ENCODE measurements at places on chromosomes 5 and 9.
A peak's percentile ranks its signal among the peaks of the same experiment; 100 is the strongest.

- no peak for DNase-seq
Measured at GRCh38 chr9:83280790-83281189, 217.8 kb upstream of the RASEF start.

DNA sequence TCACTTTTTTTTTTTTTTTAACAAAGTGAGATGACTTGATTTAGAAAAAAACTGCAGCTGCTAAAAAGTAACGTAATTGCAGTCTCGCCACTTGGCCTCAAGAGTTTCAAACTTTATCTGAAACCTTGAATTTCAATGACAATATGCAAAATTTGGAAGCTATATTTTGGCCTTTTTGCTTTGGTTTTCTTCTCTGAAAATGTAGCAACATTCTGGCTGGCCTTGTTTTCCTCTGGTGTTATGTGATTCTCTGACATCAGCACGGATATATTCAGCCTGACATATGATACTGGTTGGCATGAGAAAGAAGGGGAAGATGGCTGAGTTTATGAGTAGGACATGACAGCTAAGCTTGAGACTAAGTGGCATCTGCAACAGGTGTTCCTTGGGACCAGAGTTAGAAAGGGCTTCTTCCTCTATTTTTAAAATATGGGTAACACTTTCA is 136.5 kb downstream of the MEF2C start:
- DNase-seq, result no peak

DNA sequence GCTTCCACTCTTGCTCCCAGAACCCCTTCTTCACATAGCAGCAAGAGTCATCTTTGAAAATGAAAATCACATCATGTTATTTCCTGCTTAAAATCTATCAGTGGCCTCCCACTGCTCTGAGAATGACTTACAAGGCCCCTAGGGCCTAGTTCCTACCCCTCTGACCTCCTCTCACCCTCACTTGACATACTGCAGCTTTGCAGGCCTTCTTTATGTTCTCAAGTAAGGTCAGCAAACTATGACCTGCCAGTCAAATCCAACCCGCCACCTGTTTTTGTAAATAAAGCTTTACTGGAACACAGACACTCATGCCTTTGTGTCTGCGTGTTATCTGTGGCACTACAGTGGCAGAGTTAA is 185.7 kb downstream of the NR3C1 start:
- DNase-seq, result no peak

DNA sequence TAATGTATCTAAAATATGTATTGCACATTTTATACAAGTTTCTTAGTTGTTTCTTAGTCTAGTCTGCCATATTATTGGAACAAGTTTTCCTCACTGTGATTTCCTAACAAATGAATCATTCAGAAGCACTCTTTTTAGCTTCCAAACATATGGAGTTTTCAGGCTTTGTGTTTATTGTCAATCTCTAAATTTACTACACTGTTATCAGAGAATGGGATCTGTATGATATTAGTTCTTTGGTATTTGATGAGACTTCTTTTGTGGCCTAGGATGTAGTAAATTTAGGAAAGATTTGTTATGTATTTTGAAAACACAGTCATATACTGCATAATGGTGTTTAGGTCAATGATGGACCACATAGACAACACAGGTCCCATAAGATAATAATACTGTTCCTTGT is 25.7 kb downstream of the SREK1IP1 start:
- DNase-seq, result peak; percentile 20

- no peak for DNase-seq
Measured at GRCh38 chr5:14893381-14893780, 21.8 kb upstream of the ANKH start.

GRCh38 chr5:50535393-50535792 is 94.3 kb upstream of the EMB start:
- no peak for DNase-seq

DNA sequence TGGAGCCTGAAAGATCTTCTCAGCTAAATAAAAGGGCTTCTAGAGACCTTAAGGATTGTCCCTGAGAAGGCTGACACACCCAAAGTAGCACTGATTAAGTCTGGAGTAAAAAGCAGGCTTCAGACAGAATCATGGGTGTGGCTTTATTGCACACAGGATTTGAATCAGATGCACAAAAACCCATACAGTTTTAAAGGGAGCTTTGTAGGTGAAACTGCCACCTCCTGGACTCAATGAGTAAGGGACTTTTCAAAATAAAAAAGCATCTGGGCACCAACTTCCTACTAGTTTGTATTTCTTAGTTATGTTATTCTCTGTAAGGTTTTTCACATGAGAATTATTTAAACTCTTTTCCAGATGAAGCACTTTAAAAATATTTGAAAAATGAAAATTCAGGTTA is 129.4 kb downstream of the EDIL3 start:
- peak; percentile 55 for DNase-seq

DNA sequence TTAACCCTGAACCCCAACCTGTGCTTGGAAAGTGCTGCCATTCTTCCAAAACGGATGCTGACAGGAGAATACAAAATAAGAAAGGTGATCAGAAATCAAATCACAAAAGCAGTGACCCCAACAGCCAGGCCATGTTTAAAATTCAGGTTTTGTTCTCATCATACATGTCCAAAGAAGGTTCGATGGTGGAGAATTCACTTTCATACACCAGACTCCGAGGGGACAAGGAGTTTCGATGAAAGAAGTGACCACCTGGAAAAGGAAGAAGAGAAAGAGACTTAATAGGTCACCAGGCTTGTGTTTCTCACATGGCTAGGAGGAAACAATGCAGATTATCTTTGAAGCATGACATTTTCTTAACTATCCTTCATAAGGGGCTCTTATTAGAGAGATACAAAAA is 12.5 kb upstream of the TBC1D9B start:
- DNase-seq, result no peak

DNA sequence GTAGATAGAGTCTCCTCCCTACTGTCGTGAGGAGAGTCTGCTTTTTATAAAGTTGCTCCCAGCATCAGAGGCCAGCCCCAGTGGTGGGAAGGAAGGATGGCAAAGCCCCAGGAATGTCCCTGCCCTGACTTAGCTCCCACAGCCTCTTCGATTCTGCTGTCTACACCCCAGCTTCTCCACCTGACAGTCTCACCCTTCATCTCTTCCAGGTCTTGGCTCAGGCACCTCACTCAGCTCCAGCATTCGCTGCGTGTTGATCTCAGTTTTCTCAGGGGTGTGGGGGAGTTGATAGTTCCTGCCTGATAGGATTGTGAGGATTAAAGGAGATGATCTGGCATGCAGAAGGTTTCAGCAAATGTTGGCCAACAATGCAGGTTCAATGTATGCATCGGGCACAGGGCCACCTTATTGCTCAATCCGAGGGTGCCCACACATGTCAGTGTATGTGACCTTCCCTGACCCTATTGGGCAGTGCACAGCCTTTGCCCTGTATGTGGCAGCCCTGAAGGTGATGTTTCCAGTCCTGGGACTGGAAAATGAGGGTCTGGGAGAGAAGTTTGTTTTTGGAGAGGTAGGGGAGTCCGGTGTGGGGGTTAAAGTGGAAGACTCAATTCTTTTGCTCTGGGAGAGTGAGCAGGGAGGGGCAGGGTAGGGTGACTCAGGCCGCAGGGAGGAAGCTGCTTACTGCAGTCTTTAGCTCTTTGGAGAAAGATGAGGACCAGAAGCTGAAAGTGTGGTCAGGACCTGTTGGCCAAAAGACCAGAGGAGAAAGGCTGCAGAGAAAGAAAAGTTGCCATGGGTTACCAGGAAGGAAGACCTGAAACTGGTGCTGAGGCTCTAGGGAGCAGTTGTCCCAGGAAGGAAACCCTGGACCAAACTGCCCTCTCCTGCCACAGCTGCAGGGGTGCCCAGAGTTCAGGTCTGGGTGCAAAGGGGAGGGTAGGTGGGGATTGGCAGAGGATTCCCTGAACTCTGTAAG is 153.2 kb downstream of the MACROH2A1 start:
- DNase-seq, result peak; percentile 79

GRCh38 chr9:4386819-4387218 is 87.0 kb upstream of the GLIS3 start:
- no peak for DNase-seq

- DNase-seq, result no peak
Measured at GRCh38 chr5:43061352-43062075, 21.4 kb upstream of the ANXA2R start.

DNA sequence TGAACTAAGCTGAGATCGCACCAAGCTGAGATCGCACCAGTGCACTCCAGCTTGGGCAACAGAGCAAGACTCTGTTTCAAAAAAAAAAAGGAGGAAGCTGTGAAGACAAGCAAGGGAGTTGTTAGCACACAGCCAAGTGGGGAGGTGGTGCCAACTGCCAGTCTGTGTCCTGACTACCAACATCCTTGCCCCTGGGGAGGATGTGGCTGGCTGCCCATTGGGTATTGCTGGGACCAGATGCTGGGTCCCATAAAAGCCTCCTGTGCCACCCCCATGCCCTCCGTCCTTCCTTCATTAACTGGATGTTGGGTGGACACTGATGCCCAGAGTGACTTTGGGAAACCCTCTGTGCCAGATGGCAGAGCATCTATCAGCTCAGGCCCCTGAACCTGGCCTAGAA is 157.1 kb upstream of the COL5A1 start:
- no peak for DNase-seq

DNA sequence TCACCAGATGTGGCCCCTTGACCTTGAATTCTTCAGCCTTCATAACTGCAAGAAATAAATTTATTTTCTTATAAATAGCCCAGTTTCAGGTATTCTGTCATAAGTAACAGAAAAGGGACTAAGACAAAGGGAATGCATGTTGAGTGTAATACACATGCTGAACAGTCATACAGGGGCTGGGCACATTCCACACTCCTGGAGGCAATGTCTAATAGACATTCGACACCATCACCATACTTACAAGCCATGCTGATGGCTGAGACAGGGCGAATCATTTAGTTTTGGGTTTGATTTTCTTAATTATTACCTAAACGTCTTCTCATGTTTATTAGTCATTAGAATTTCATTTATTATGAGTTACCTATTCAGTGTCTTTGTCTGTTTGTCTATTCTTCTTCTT is 68.5 kb downstream of the TENT4A start:
- peak; percentile 49 for DNase-seq

GRCh38 chr9:91522481-91522880 is 98.8 kb upstream of the NFIL3 start:
- no peak for DNase-seq

GRCh38 chr5:77155179-77155785 is 55.2 kb upstream of the PDE8B start:
- no peak for DNase-seq

- no peak for DNase-seq
Measured at GRCh38 chr9:37215381-37215780, 95.0 kb downstream of the ZCCHC7 start.

- peak; percentile 8 for DNase-seq
Measured at GRCh38 chr5:71751422-71751821, 32.3 kb downstream of the CARTPT start.

- no peak for DNase-seq
Measured at GRCh38 chr5:124812771-124813358, 66.4 kb upstream of the ZNF608 start.

DNA sequence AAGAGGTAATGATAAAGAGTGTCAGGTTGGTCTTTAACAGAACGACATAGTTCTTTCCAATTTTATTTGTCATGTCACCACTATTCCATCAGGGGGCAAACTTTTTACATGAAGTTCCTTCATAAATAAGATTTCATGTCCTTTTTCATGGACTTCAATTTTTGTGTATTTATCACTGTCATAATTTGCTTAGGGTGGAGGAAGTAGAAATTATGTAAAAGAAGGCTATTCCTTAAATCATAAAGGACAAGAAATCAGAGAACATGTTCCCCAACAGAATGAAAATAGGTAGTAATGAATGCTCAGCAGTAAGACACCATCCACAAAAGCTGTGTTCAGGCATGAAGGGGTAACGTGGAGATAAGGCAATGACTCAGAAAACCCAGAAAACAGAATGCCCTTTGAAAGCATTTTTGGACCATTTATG is 72.7 kb downstream of the ZFAND5 start:
- DNase-seq, result peak; percentile 62

DNA sequence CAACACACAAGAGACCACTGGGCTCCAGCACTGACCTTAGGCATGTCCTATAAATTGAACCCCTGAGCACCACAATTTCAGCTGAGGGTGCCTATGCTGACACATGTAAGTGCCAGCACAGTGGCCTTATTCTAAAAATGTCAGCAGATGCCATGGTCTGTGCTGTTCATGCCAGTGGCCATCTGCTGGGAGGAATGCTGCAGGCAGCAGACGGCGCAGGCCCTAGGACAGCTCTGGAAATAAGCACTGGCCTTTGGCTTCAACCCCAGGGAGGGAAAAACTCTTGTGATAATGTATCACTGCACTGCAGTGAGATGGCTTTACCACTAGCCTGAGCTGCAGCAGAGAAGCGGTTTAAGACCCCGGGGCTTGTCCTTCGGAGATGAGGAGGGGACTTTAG is 98.5 kb downstream of the SYK start:
- DNase-seq, result no peak

DNA sequence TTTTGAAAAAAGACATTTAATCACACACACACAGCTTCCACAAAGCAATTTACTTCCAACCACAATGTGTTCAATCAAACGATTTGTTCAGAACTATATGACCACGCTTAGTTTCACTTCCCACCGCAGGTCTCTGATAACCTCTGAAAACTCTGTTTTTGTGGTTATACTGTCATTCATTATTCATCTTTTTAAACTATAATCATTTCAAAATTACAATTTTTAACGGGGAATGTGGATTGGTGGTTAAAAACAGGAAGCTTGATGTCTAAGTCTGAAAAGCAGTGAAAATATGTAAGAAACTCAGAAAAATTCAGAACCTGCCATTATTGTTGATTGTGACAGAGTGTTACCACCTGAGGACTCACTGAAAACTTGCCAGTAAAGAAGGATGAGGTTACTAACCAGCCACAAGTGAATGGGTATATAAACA is 12.7 kb upstream of the TMEM174 start:
- peak; percentile 14 for DNase-seq

- DNase-seq, result peak; percentile 75
Measured at GRCh38 chr5:134026521-134027287, 21.9 kb upstream of the VDAC1 start.

DNA sequence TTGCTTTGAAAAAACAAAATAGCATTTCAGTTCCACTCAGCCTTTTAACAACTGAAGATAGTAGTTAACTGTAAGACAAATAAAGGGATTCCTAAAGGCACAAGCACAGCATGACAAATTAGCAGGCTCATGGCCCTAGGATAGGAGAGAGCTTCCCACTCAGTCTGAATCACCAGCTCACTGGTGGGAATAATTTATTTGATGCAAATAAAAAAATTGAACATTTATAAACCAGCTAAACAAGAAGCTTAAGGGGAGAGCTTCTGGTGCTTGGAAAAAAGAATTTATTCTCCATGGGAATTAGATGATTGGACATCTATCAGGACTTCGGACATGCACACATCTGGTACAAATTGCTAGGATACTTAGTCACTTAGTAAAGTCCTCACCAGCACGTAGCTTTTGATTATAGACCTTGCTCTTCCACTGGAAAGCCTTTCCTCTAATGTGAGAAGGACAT is 294.1 kb upstream of the TNC start:
- no peak for DNase-seq

GRCh38 chr5:103373597-103374472 is 115.3 kb downstream of the MACIR start:
- DNase-seq, result no peak

DNA sequence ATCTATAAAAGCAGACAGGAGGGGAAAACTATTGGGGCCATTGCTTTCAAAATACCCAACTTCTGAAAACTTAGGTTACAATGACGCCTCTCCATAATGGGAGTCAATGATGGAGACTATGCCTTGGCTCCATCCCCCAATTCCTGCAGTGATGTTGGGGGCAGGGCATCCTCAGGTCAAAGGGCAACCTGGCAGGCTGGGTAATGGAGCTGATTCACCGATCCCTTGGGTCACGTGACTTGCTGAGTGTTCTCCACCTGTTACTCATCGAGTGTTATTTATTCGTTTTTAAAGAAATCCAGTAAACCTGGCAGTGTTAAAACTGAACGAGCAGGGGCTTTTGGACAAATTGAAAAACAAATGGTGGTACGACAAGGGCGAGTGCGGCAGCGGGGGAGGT is 244.4 kb downstream of the FAM114A2 start:
- DNase-seq, result no peak
